ENCODE measurements at places on chromosomes 7 and 10.

GRCh38 chr7:1396195-1396594 is 63.1 kb downstream of the MICALL2 start:
- no peak for DNase-seq

DNA sequence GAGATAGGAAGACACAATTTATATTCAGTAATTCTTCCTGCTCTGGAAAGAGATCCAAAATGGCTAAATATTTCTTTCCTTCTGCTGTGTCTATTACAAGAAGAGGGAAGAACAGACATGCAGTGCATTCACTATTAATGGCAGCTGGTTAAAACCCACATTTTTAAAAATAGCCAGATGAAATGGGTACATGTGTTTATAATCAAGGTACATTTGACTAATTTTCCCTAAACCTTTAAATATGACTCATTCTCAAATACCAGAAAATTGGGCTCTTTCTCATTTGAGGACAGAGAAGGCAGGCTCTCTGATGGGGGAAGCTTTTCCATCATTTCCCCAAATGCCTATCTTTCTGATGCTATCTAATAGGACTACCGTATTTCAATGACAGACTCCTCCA is 215.7 kb upstream of the HABP2 start:
- DNase-seq = no peak

- no peak for DNase-seq
These were observed 8.1 kb downstream of the APBB1IP start for GRCh38 chr10:26446258-26446657.

DNA sequence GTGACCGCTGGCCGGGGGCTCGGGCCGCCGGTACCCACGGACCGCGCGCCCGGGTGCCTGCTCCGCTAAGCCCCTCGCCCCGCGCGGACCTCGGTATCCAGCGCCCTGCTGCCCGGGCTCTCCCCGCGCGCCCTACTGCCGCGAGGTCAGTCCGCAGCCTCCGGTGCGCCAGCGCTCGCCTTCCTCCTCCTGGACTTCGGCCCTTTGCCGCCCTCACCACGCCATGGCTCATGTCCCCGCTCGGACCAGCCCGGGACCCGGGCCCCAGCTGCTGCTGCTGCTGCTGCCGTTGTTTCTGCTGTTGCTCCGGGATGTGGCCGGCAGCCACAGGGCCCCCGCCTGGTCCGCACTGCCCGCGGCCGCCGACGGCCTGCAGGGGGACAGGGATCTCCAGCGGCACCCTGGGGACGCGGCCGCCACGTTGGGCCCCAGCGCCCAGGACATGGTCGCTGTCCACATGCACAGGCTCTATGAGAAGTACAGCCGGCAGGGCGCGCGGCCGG is 483 bp downstream of the GDF10 start:
- no peak for DNase-seq

DNA sequence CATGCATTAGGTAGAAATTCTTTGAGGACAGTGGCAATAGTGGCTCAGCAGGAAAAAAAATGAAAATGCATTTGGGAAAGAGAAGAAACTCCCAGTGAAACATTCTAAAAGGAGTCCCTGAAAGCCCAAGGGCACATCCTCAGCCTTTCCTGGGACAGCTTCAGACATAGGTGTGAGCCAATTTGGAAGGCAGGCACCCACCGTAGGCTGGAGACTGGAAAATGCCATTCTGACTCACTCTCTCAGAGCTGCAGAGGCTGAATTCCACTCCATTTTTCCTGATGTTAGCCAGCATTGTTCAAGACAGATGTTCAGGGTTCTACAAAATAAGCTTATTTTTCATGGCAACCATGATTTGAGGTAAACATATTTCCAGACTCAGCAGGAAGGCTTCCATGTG is 379.0 kb upstream of the FZD8 start:
- no peak for DNase-seq

DNA sequence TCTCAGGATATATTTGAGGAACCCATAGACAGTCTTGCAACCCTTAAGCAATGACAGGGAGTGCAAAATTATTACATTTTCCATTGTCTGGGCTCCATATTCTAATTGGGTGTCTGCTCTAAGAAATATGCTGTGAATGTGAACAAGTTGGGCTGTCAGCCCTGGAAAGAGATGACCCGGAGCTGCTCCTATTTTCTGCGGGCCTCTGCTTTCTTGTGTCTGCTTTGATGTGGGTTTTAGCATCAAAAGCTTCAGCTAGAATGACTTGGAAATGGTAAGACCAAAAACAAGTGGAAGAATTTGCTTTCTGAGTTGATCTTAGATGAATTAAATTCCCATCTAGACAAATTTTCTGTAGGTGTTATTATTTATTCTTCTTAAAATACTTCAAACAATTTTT is 343.6 kb upstream of the IGFBP3 start:
- no peak for DNase-seq

DNA sequence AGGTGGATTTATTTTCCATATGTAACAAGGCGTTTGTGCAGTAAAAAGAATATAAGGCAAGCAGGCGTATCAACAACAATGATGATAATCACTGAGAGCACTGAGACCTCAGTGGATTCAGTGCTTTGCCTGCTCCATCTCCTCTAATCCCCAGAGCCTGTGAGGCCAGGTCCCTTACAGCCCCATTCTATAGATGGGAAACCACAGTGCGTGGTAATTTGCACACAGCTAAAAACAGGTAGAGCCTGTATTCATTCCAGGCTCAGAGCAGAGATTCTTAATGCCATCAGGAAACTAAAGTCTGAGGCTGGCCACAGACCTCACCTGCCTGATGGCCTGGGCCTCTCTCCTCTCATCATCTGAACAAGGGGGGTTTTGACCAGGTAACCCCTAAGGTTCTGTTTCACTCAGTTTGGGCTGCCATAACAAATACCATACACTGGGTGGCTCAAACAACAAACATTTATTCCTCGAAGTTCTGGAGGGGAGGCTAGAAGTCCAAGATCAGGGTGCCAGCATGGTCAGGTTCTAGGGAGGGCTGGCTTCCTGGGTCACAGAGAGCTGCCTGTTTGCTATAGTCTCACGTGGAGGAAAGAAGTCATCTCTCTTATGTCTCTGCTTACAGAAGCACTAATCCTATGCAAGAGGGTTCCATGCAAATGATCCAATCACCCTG is 10.3 kb upstream of the RASSF4 start:
- peak; percentile 22 for DNase-seq
